ENCODE measurements at places on chromosomes 5 and 9.

DNA sequence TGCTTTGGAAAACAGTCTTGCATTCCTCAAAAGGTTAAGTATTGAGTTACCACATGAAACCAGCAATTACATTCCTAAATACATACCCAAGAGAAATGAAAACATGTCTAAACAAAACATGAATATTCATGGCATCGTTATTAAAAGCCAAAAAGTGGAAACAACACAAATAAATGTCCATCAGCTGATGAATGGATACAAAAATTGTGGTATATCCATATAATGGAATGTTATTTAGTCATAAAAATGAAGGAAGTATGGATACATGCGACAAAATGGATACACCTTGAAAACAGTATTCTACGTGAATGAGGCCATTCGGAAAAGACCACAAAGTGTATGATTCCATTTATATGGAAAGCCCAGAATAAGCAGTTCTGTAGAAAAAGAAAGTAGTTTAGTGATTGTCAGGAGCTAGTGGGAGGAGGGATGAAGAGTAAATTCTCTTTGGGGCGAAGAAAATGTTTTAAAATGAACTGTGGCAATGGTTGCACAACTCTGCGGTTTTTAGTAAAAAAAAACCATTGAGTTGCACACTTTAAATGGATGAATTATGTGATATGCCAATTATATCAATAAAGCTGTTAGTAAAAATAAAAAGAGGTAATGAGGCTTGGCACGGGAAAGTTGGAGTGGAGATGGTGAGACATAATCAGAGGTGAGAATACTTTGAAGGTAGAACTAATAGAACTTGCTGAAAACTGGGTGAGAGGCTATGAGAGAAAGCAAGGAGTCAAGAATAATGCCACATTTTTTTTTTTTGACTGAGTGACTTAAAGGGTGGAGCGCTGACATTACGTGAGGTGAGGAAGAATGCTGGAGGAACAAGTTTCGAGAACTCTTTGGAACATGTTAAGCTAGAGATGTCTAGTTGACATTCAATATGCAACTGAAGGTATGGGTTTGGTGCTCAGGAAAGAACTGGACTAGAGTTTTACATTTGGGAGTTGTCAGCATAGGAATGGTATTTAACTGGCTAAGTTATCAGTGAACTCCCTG, 194.9 kb upstream of the ZNF608 start:
- no peak for DNase-seq

- no peak for DNase-seq
Observed at GRCh38 chr5:119402081-119402480, 46.3 kb downstream of the TNFAIP8 start.

DNA sequence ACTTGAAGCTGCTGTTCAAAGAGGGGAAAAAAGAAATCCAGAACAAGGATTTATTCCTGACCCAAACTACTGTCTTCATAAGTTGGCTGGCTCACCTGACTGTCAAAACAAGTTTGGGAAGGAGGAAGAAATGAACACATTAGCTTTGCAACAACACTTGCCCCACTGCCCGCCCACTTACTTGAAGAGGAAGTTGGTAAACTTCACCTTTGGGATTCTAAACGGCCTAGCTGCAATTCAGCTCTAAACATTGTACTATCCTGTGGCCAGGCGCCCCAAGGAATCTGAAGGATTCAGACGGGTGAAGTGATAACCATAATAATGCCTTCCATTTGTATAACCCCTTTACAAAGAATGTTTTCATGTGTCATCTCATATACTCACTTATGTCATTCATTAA, 199.4 kb downstream of the ARRDC3 start:
- no peak for DNase-seq

DNA sequence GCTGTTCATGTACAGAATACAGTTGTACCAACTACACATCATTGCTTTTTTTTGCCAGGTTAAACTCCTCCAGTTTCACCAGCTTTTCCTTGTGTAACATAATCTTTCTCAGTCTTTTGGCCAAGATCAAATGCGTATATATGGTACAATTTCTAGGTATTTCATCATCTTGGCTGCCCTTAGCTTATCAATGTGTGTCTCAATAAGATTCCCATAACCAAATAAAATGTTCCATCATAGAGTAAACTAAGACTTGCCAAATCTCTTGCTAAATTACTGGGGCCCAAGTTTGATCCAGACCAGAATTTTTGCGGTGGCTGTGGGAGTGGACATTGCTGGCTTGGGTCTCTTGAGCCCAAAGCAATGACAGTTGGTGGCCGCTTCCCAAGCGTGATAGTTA, 24.3 kb upstream of the ERBIN start:
- no peak for DNase-seq

- no peak for DNase-seq
Observed at GRCh38 chr5:169112016-169112415, 188.9 kb downstream of the SLIT3 start.

GRCh38 chr5:102988459-102988858, 131.5 kb downstream of the GIN1 start:
- no peak for DNase-seq

GRCh38 chr5:167903659-167904058, 387.8 kb upstream of the WWC1 start:
- DNase-seq, result no peak

- no peak for DNase-seq
Observed at GRCh38 chr5:163635631-163636030, 130.2 kb downstream of the MAT2B start.

DNA sequence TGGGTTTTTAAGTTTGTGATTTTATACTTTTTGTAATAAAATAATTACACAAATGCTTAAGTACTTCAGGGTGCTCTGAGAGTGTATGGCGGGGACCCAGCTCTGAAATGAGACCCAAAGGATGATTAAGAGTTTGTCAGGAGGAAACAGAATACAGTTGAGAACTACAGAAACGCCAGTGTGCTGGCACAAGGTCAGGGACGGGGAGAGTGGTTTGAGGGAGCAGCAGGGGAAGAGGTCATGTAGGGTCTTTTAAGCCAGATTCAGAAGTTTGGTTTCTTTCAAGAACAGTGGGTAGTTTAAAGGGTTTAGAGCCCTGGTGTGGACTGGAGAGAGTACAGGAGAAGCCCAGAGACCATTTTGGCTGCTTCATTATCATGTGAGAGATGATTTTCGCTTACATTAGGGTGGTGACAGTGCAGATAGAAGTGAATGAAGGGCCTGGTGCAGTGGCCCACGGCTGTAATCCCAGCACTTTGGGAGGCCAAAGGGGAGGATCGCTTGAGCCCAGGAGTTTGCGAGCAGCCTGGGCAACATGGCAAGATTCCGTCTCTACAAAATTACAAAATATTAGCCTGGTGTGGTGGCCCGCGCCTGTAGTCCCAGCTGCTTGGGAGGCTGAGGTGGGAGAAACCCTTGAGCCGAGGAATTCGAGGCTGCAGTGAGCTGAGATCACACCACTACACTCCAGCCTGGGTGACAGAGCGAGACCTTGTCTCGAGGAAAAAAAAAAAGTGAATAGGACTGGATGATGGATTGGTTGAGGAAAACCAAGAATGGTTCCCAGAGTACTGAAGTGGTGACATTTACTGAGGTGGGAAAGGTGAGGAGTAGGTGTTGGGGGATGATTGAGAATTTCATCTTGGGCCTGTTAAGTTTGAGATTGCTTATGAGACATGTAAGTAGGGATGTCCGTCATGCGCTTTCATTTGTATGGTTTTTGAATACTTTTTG, 1.4 kb upstream of the ETF1 start:
- no peak for DNase-seq
